ENCODE measurements at places on chromosomes 12 and 14. TPM values are rescaled to one million over a fixed set of nuclear protein-coding genes. Genes with fewer than 3 reads are reported as not detected.

GRCh38 chr12:104626069-104626837, 169.5 kb downstream of the CHST11 start:
- DNase-seq: no peak

DNA sequence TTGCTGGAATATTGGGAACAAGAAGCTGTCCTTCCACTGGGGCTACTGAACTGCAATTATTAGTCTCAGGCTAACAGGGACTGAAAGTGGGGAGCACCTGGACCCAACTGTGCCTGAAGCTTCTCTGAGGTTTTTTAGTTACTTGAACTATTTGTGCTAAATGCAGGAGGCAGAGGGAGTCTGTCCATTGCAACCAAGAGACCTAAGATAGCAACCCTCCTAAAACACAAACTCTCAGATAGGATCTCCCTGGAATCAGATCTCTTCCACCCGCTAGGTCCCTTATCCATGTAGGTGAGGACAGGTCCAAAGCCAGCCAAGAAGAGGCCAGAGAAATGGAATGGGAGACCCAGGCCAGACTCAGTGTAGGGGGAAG, 58.1 kb downstream of the NCOR2 start:
- DNase-seq: no peak

DNA sequence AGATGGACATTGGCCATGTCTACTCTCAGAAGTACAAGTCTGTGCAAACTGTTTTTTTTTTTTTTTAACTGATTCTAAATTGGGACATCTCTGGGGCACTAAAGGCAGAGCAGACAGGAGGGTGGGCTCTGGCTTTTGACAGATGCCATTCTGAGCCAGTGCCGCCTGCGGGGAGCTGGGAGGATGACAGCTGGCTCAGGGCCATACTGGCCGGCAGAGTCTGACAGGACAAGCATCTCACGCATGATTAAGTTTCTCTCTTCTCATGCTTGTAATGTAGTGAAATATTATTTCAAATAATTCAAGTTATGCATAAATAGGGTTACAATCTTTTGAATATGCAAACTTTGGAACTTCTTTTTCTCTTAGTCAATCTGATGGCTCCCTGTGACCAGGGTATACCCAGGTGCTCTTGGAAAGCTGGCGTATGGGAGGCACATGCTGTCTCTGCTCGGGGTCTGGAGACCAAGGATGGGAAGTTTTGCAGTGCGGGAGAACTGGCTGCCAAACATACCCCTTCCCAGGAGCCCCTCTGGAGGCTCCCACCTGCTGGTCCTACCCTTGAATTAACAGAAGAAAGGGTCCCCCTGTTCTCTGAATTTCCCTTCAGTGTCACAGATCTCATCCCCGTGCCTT, 7.6 kb downstream of the CDCA4 start:
- DNase-seq: no peak

The TSHR gene
- total RNA-seq: not detected

DNA sequence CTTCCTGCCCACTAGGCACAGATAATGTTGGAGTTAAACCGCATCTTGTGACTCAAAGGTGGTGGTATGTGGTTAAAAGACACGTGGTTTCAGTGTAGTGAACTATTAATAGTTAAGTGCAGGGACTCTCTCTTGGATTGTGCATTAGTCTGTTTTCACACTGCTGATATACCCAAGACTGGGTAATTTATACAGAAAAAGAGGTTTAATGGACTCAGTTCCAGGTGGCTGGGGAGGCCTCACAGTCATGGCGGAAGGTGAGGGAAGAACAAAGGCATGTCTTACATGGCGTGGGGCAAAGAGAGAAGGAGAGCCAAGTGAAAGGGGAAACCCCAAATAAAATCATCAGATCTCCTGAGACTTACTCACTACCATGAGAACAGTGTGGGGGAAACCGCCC, 362.3 kb downstream of the GLT1D1 start:
- DNase-seq: no peak

The GALNT9 gene
- not detected for total RNA-seq

DNA sequence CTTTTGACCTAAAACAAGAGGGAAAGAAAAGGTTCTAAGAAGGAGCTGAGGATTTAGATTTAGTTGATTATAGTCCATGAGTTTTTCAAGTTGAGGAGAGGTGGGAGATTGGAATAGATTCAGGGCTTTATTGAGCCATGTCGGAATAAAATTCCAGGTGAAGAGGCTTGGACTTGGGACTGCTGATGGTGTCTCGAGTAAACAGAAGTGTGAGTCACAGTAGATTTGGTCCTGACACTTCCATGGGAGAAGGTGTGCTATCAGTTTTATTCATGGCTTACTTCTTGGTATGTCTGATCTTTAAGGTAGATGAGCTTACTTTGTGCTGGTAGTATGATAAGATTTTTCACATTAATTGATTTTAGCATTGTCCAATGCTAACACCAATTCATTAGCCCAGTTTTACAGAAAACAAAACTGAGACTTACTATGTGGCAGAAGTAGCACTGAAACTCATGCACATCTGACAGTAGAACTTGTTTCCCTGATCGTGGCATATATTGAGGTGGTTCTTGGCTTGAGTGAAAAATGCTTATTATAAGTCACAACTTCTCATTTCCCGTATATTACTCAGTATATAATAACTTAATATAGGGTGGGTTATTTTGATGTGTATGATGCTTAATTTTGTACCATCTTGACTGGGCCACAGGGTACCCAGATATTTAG, 172.4 kb upstream of the IGF1 start:
- DNase-seq: no peak

GRCh38 chr12:93019975-93020630, 91.0 kb upstream of the EEA1 start:
- DNase-seq: no peak

The TMEM30B gene
- not detected for total RNA-seq

All from SJSA1 (cell line).